ENCODE measurements at places on chromosomes 13 and 19.

DNA sequence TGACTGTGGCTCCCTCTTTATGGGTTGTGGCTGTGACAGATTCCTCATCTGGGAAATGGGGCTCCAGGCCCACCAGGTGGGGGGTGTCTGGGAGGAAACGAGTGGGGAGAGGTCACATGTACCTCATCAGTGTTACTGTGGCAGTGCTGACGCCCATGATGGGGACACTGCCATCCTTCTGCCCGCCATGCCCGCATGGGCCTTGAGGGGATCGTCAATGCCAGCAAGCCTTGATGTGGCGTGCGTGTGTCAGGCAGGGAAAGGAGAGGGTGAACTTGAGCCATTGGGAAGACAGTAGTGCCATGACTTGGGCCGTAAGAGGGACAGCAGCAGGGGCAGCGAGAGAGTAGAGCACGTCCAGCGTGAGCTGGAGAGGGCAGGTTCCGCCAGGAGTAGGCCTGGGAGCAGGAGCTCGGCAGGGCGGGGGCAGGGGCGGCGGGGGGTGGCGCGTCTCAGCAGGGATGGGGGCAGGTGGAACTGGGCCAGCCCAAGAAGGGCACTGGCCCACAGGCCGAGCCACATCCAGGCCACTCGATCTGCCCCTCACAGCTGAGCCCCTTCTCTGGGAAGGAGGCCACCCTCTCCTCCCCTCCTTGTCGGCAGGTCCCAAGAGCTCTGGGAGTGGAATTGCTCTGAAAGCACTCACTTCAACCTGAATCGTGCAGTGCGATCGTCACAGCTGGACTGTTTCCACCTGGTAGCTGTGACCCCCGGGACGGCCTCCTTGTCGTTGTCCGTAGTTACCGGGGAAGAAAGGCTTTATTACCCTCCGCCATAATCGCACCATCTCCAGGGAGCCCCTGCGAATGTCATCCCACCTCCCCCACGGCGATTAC, 9.9 kb downstream of the KLHL26 start:
- no peak for DNase-seq

DNA sequence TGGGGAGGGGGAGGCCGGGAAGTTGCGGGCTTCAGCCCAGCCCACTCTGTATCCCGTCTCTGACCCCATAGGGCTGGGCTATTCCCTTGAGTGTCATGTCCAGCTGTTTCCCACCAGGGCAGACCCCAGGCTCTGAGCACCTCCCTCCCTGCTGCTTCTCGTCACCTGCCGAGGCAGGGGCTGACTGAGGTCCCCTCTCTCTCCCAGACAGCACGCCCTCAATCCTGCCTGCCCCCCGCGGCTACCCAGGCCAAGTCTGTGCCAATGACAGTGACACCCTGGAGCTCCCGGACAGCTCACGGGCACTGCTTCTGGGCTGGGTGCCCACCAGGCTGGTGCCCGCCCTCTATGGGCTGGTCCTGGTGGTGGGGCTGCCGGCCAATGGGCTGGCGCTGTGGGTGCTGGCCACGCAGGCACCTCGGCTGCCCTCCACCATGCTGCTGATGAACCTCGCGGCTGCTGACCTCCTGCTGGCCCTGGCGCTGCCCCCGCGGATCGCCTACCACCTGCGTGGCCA, 625 bp downstream of the F2RL3 start:
- DNase-seq, result no peak

DNA sequence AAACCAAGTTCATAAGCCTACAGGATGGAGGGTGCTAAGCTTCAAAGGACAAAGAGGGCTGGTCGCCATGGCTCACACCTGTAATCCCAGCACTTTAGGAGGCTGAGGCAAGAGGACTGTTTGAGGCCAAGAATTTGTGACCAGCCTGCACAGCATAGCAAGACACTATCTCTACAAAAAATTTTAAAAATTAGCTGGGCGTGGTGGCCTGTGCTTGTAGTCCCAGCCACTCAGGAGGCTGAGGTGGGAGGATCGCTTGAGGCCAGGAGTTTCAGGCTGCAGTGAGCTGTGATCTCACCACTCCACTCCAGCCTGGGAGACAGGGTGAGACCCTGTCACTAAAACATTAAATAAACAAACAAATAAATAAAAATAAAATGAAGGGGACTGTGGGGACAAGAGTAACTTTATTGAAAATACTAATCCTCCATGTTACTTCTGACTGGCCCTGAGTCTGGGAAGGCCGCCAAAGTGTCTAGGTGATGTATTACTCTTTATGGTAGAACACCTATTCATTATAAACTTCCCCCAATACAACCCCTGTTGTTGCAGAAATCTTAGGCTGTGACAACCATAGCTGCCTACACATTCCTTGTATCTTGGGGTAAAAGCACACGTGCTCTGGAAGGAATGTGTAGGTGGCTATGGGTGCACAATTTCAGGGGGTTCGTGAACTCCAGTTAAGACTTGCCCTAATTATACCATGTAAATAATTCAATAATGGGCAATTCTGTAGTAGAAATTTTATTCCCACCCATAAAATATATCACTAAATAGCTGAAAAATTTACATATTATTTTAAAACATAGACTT, 14.6 kb upstream of the URAD start:
- DNase-seq, result no peak

- no peak for DNase-seq
These were observed 1.2 kb downstream of the ZNF233 start for GRCh38 chr19:44260695-44261446.

DNA sequence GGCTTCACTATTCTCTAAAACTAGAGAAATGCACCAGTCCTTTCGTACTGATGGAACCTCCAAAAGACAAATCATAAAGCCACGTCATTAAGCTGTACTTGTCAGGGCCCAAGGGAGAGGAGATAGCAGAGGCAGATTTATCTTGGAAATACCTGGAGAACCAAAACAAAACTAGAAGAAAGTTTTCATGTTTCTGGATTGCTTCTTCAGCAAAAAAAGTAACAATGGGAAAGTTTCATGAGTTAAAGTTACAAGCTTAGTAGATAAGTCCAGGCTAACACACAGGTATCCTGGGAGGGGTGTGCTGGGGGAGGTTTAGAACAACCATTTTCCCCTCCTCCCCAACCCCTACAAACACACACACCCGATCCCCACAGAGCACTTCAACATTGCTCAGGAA, 21.6 kb downstream of the RANBP3 start:
- no peak for DNase-seq

- DNase-seq, result no peak
These were observed 73.6 kb downstream of the COL4A1 start for GRCh38 chr13:110233181-110233950.

DNA sequence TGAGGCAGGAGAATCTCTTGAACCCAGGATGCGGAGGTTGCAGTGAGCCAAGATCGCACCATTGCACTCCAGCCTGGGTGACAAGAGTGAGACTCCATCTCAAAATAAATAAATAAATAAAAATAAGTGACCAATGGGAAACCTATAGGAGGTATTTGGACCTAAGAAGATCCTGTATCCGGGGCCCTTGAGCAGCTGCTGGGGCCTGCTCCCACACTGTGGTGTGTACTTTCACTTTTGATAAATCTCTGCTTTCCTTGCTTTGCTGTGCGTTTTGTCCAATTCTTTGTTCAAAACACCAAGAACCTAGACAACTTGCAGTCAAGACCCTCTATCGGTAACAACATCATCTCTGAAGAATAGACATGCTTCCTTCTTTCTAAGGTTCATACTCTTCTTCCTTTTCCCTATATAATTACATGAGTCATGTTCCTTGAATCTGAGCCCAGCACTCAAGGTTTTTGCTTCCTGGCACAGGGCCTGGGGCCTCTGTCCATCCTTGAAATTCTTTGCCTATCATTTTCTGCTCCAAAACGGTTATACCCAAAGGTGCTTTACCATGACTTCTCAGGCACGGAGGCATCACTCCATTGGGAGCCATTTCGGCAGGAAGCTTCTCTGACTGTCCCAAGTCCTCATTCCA, 14.2 kb upstream of the PNMA8C start:
- DNase-seq, result no peak

GRCh38 chr13:109646423-109646822, 140.0 kb downstream of the IRS2 start:
- no peak for DNase-seq

- DNase-seq, result no peak
These were observed 83.8 kb downstream of the LNX2 start for GRCh38 chr13:27536361-27537101.

DNA sequence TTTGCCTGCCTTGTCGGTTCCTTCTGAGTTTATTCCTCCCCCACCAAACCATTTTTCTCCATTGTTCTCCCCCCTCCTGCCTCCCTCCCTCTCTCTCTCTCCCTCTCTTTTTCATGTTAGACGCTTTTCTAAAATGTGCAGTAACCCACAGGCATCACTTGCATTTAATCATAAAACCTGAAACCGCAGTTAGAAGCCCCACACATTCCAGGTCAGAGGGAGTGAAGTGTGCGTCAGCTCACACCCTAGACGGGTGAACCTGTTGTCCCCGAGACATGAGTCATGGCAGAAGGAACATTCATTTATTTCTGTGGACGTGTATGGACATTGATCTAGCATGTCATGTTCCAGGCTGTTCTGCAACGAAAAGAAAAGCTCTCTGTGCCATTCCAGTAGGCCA, 19.9 kb downstream of the ONECUT3 start:
- no peak for DNase-seq

DNA sequence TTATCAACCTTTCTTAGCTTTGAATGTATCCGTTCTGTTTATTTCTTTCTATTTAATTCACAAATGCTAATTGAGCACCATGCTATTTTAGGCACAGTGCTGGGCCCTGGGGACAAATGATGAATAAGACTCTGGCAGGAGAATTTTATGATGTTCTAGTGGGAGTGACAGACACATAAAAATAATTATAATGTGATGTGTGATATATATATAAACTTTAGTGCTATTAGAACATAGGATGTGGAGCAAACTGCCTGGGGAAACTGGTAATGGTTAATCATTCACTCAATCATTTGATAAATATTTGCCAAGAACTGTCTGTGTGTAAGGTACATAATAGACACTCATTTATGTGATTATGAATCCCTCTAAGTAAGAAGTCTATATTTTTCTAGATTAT, 50.7 kb upstream of the FRY start:
- no peak for DNase-seq
